Calu3 (cell line): ENCODE measurements at places on chromosomes 7 and 10. TPM values are rescaled to one million over a fixed set of nuclear protein-coding genes. Genes with fewer than 3 reads are reported as not detected.

NOLC1 gene
- total RNA-seq = 78.4 and 93.3 TPM in 2 replicates

CCDC172 gene
- not detected in 2 replicates for total RNA-seq

ARMC3 gene
- 0.97 and 1.9 TPM in 2 replicates for total RNA-seq

C7orf33 gene
- not detected in 2 replicates for total RNA-seq

SLC26A5 gene
- total RNA-seq = not detected in 2 replicates

ACBD7 gene
- 8.2 and 10.0 TPM in 2 replicates for total RNA-seq

TEX36 gene
- total RNA-seq = not detected in 2 replicates

PPIF gene
- total RNA-seq = 77.2 and 86.2 TPM in 2 replicates

ACTL6B gene
- total RNA-seq = not detected in 2 replicates

FAM171A1 gene
- total RNA-seq = 1.0 and 2.6 TPM in 2 replicates
